ENCODE measurements at places on chromosomes 5 and 9.

DNA sequence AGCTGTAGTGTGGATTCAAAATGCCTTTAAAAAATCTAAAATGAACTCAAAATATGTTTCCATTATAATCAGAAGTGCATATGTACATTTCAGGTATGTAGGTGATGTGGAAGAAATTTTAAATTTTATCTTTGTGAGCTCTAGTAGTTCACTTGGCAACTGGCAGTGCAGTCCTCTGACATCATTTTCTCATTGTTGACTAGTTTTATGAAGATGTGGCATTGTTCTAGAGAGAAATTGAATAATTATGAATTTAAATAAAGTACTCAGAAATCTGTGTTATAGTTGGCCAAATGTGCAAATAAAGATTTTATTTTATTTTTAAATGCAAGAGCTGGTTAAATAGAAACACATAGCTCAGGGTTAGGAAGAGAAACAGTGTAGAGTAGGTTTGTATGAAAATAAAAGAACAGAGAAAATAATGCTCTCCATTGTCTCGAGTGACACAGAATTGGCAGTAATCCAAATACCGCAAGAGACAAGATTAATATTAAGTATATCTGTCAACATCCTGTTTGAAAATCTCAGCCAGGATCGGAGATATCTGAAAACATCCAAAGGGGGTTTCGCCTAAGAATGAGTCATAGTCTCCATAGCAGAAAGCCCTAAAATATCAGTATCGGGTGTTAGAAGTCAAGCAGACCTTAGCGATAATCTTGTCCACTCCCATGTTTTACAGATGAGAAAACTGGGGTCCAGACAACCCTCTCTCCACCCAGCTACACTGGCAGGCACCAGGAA, 189.4 kb downstream of the CCDC192 start:
- no peak for DNase-seq

GRCh38 chr5:8381972-8382371, 513.0 kb downstream of the MTRR start:
- no peak for DNase-seq

DNA sequence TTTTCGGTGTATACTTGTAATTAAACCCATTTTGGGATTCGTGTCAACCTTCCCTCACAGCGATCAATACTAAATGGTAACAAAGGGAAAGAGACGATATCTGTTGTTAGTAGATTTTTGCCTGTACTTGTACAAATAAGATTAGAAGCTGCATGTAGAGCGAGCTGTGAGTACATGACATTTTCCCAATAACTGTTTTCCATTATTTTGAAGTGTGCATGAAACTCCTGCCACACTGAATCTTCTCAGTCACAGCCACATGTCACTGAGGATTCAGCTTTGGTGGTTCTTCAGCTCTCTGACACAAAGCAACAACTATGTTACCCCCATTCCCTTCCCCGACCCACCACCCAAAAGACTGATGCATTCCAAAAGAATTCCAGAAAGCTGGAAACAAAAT, 685.6 kb downstream of the EFNA5 start:
- DNase-seq, result no peak

GRCh38 chr9:125494653-125494915, 212.4 kb downstream of the MAPKAP1 start:
- DNase-seq, result no peak

DNA sequence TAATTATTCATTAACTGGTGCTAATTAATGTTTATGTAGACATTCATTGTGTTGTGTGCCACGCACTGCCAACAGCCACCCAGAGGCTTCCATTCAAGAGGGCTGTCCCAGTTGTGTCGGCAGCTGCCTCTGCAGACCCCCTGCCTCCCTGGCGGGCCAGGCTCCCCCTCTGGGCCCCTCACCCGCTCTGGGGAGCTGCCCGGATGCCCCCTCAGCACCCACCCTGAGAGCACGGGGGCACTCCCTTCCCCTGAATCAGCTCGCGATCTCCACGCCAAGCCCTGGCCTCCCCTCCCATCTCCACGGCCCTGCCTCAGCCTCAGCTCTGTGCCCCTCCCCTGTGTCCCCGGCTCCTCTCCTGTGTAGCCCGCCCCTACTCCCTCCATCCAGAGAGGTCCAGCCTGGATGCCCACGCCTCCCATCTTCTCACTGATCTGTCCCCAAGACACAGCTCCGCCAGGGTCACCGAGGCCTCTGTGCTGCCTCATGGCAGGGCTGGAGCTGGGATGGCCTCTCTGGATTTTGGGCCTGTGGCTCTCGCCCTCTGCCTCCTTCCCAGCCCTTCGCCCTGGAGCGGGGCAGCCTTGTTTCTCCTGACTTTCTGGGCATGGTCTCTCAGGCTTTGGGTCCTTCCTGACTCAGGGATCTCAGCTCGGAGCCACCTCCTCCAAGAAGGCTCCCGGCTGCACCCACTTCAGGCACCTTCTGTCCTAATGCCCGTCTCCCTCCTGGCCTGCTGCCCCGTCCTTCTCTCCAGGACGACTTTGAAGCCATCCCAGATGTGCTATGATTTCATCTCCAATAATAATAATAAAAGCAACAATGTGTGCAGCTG, 16.0 kb upstream of the SLC9A3 start:
- DNase-seq, result no peak
